ENCODE measurements at places on chromosomes 1 and 21.

DNA sequence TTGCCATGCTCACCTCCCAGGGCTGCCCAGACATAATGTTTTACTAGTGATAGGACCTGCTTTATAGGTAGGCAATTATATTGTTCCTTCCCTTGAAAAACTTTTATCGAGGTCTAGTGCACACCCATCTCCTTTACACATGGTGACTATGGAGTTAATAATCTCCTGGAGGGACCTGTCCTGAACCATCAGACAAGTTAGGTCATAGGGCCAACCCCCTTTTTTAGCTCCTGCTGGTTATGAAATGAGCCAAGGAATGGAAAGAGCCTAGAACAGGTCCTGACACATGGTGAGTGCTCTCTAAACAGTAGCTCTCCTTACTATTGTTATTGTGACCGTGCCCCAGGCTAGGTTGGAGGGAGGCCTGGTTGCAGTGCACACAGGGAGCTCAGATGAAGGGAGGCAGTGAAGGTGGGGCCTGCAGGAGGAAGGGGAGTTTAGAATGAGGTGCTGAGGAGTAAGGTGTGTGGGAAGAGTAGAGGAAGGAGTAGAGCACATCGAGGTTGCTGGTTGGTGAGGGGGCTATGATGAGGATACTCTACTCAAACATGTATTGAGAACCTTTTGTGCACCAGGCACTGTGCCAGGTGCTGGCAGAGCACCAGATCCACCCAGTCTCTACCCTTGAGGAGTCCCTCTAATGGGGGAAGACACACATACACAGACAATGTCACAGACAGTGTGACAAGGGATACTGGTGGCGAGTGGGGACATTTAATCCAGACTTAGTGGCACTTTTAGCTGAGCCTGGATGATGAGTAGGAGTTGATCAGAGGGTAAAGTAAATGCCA lies 14.1 kb upstream of the LMNA start:
- DNase-seq: no peak

GRCh38 chr1:46061146-46061545 lies 71.3 kb downstream of the PIK3R3 start:
- no peak for DNase-seq

DNA sequence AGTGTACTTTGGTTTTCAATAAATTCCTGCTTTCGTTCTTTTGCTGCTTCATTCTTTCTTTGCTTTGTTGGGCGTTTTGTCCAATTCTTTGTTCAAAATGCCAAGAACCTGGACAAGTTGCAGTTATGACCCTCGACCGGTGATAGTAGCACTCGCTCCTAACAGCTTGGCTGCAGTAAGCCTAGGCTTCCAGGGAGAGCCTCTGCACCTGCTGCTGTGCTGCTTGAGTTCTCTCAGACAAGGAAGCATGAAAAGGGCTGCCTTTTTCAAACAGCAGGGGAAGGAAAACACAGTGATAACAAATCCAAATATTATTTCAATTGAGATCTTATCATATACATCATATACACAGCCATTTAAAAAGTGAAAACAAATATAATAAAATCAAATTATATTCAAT lies 12.8 kb upstream of the RIPK4 start:
- DNase-seq: no peak

- DNase-seq: peak; percentile 91
Observed at GRCh38 chr1:31239653-31240241, at the start of gene NKAIN1. Gene NKAIN1, minus strand, starts transcription at chr1:31239887. Its CDS starts 340 bp downstream, at chr1:31239547.

GRCh38 chr1:94863297-94863911 lies 43.2 kb downstream of the SLC44A3 start:
- DNase-seq: no peak

- peak; percentile 38 for DNase-seq
Observed at GRCh38 chr1:76095802-76096201, 21.3 kb downstream of the ST6GALNAC3 start.

DNA sequence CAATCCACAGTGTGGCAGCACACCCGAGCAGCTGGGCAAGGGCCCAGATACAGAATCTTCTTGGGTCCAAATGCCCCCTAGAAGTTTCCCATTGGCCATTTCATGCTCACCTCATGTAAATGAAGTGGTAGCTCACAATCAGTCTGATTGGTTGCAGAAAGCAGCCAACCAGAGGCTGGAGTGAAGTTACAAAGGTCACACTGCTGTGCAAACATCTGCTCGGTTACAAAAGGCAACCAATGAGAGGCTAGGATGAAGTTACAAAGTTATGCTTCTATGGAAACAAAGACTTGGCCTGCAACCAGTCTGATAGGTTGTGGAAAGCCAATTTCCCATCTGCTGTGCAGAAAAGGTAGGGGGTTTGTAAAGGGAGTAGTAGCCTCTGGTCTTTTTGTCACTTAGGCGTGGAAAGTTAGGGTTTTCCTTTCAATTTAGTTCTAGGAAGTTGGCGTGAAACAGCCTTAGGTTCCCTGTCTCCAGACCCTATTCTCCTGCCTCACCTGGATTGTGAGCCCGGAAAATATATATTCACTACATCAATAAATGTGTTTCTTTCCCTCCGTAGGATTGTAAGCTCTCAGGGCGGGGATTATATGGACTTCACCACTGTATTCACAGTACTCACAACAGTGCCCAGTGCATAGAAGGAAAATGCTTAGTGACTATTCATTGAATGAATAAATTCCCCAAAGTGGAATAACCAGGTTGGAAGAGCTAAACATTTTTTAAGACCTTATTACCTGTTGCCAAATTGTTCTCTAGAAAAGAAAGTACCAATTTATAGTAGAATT lies 91.9 kb downstream of the URB2 start:
- DNase-seq: no peak

- DNase-seq: no peak
Observed at GRCh38 chr1:20834780-20835179, 47.7 kb upstream of the HP1BP3 start.

DNA sequence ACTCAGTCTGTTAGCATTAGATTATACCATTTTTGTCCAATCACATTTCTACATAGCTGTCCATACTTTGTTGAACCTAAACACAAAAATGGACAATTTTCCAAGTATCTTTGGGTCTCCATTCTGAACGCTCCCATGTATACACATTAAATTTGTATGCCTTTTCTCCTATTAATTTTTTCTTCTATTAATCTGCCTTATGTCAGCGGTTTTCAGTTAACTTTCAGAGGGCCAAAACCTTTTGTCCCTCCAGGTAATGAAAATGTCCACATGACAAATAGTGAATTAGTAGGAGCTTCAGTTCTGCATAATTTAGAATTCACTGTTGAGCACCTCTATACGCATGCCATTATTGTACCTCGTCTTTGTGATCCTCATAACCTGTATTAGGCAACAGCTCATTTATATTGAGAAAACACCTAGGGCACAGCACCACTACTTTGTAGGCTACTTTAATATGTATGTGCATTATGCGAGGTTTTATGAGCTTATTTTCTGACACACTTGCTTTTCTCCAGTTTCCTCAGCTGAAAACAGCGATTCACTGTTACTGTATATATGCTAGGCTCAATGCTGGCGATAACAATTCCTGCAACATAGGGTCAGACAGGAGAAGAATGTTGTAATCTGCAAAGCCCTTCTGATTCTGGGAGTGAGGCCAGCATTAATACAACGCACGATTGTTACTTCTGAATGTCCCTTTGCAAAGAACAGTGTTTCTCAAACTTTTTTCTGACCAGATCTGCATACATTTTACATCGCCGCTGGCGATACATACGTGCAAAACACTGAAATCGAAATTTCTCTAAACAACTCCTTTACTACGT lies 1.1 kb upstream of the ABCD3 start:
- DNase-seq: no peak

DNA sequence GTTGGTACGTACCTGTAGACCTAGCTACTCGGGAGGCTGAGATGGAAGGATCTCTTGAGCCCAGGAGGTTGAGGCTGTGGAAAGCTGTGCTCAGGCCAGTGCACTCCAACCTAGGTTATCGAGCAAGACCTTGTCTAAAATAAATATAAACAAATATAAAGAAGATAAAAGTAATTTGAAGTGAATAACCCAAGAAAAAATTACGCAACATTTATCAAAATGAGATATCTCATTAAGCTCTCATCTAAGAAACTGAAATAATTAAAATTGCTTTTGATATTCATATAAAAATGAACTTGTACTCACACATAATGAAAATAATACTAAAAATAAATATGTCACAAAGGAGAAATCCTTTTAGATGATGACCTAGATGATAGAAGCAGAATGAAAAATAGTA lies 647.1 kb upstream of the NCAM2 start:
- no peak for DNase-seq

DNA sequence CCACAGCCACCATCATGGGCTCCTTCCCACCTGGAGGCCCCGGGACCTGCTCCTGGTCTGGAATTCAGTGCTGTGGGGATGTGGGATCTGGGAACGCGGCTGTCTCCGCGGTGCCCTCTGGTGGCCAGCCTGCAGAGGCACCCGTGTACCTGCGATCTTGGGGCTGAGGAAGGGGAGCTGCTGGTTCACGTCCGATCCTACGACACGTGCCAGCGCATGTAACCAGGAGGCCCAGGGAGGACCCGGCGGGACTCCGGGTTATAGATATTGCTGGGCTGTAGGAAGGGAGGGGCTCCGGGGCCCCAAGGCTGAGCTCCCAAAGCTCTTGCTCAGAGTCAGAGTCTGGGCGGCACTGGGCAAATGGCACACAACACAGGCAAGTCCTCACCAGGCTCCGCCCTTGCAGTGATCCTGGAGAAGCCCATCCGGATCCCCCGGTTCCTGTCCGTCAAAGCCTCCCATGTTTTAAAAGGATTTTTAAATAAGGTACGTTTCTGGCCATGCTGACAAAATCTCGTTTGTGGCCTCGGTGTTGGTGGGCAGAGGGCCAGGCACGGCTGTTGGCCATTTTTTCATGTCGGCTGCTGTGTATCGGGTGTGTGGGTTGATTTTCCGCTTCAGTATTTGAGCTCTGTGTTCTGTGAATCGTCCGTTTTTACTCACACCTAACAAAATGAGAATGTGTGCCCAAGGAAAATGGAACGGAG lies 20.1 kb downstream of the FAAP20 start:
- peak; percentile 98 for DNase-seq

DNA sequence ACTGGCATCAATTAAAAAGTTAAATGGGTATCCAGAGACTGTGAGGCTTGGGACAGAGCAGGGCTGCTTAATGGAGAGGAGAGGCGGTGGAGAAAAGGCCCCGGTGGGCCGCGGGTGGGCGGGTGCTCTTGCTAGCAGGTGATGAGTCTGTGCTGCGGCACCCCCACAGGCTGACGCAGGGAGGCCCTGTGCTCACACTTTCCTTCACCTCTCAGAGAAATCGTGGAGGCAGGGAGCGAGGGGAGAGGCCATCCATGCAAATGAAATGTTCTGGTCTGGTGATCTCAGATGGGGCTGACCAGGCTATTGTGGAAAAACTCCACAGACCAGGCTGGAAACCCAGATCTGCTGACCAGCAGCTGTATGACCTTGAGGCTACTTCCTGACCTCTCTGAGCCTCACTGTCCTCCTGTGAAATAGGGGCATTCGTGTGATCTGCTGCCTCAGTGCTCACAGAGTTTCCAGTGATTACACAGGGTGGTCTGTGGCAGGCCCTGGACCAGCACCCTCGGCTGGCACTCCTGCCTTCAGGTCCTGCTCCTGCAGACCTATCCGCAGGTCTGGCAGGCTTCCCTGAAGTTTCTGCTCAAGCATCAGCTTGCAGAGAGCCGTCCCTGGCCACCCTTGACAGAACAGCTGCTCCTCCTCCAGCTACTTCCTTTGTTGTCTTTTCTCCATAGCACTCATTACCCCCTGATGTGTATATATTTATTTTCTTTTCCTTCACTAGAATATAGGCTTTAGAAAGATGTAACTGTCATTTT lies 89.2 kb downstream of the BEND5 start:
- no peak for DNase-seq

DNA sequence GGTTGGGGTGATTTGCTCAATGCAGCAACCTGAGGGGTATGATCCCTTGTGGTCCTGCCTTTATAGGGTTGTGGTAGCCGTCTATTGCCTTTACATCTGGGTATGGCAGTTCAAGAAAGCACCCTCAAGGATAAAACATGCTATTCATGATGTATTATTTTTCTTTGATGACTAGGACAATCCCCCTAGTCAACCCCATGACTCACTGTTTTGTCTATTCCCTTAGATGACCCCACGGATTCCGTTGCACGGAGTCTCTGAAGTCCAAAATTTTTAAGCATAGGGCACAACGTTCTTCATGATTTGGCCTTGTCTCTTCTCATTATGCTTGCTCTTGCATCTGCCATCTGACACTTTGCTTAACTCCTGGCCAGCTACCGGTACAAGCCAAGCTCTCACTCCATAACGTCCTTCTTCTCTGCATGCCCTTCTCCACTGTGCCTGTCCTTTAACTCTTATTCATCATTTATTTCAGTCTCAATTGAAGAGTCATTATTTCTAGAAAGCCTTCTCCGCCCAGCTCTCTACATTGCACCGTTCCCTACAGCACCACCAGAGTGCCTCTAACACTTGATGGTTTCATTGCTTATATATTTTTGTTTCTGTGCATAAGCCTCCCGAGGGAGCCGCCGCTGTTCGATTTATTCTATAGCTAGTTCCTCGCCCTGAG lies 838 bp upstream of the DISP1 start:
- DNase-seq: no peak

- no peak for DNase-seq
Observed at GRCh38 chr1:43705982-43706597, 1.2 kb upstream of the ST3GAL3 start.

DNA sequence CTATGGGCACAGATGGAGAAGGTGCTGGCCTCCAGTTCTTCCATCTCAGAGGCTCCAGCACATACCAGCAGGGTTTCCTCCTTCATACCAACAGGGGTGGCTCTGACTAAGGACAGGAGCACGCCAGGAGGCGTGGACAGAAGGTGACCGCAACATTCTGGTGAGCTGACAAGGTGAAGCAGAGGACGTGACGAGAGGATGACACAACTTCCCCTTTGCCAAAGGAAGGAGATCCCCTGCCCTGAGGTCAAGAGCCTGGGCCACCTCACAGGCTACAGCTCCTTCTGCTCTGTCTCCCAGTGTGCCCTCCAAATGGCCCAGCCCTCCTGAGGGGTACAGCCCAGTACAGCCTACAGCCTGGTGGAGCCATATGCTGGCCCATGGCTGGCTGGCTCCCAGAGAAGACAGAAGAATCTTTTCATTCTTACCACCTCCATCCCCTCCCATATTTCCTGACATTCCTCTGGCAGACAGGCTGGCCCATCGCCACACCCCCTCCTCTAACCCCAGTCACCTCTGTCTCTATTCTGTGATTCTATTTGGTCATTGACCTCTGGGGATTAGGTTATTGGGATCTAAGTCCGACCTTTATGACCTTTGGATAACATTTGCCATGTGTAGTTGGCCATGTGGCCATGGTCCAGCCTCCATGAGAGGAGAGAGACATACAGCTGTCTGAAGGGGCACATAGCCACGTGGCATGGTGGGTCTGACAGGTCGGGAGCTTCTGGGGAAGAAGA lies 5.1 kb upstream of the LAMB3 start:
- no peak for DNase-seq

DNA sequence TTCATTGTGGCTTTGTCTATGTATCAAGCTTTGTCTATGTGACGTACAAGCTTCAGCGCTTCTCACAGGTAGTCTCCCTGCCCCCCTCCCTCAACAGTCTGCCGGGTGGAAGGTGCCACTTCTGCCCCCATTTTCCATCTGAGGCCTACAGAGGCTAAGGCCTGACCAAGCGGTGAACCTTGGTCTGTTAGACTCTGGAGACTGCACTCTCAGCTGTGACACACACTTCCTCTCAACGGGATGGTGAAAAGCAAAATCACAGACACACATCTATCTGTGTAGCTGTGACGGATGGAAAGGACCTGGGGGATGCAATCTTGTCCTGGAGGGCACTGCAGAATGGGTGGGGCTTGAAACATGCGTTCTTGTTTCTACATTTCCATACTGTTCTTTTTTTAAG lies 152.9 kb upstream of the EDN2 start:
- no peak for DNase-seq
